CD4-positive, alpha-beta T cell treated with Interleukin-17A for 4 hours (primary cell): ENCODE measurements at places on chromosomes 7 and 10.

GRCh38 chr7:104653825-104654401 is 325.5 kb downstream of the LHFPL3 start:
- no peak for DNase-seq

DNA sequence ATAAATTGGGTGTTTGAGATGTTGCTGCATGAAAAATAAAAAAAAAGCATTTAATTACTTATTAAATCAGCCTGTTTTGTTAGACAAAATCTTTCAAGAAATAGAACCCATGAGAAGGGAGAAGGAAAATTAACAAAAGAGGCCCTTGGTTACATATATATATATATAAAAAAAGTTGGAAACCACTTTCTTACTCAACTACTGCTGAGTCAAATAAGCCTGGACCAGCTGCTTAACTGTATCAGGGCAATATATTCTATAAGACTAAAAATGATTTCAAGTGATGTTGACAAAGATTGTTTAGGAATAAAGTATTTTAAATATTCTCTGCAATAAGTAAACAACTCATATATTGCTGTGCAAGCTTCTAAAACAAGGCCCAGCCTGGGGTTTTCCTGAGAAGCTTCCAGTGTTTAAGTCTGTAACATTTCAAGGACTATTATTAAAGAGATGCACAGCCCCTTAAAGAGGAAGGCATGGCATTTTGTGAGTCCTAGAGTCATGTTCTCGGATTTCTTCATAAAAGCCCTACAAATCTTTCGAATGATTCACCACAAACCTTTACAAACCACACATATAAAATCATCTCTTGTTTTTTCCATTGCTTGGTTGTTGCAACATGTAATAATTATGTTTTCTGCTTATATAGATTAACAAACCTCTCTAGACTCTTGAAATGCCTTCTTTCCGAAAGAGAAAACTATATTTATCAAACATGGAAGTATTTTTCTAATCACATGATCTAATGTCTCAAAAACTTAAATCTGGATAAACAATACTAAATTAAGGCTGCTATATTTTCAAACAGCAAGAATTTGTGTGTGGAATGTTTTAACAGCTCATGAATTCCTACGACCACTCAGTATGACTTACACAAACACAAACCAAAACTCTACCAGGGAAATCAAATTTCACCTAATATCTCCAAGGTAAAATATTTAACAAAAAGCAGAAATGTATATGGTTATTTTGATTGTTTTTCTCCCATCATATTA is 14.3 kb downstream of the JAZF1 start:
- DNase-seq, result no peak

GRCh38 chr10:66788178-66788987 is 137.5 kb upstream of the LRRTM3 start:
- no peak for DNase-seq

DNA sequence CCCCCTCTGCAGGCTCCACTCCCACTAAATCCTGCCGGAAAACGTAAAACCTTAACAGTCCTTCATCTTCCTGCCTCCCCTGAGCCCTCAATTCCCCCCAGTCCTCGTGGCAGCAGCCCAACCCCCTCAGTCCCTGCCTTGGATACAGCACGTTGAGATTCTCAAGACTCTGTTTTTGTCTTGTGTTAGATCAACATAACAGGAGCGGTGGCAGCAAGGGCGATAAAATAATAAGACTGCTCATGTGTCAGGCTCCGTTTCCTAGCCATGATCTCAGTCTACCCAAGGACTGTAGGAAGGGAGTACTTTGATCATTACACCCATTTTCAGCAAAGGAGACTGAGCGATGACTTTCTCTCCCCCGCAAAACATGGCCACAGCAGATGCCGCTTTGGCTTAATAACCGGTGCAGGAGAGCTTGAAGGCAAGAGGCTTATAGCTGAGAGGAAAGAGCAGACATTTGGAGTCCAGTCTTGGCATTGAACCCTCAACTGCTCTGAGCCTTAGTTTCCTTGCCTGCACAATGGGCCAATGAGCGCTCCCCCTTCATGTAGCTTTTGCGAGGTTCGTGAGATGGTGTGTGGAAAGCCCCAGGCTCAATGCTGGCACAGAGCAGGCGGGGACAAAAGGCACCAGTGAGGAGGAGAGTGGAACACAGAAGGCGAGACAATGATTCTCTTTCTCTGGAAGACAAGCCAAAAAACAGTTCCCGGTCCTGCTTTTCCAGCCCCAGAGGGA is 42.1 kb upstream of the PCBD1 start:
- DNase-seq, result no peak

DNA sequence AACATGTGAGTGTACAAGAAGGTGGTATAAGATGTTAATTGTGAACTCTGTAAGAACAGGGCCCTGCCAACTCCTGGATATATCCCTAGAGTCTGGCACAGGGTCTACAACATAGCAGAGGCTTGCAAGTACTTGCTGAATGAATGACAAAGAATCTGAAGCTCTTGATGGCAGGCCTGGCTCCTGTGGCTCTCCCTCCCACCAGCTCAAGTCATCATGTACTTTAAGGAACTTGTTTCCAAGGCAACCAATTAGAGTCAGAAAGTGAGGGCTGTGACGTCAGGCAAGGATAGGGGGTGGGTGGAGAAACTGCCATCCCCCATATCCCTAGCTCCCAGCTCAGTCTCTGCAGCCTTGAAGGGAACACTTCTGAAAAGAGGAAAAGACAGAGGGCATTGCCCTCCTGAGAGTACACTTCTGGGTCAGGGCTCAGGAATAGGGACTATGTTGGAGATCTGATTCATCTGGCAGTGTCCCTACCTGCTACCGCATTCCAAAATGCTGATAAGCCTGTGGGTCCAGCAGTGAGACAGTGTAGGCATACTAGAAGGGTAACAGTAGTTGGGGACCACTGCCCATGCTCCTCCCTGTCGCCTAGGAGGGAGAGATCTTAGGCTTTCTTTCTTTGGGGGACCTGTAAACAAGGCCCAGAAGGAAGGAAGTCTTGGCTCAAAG is 34.6 kb upstream of the BTRC start:
- no peak for DNase-seq

DNA sequence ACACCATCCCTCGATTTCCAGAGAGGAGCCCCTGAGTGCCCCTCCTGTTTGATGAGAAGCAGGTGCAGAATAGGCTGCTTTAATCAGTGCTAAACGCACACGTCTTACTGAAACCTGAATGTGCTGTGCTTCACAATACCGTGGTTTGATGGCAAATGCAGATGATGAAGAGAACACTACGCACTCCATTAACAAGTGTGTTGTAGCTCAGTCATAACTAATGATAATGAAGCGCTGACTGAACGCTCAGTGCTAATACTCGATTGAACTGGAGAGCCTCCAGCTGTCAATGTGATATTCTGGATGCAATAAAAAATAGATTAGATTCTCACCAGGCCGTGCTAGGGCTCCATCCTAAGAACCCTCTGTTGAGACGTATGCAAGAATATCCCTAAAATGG is 279.7 kb upstream of the PLPP4 start:
- no peak for DNase-seq

- no peak for DNase-seq
Observed at GRCh38 chr7:98866765-98867164, 3.0 kb downstream of the TMEM130 start.

DNA sequence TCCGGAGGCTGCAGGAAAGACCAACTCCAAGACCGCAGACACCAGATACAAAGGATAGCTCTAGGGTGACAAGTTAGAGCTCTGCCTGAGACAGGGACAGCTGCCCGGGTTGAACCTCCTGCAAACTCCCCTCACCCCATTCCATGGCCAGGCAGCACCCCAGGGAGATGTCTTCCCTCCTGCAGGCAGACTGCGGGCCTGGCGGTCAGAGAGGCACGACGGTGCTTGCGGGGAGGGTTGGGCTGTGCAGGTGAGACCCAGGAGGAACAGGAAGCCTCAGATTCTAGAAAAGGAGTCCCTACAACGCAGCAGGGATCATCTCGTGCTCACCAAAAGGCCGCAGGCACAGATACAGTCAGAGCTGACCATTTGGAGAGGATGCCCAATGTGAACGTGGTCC is 34.6 kb downstream of the CARD11 start:
- DNase-seq, result no peak

DNA sequence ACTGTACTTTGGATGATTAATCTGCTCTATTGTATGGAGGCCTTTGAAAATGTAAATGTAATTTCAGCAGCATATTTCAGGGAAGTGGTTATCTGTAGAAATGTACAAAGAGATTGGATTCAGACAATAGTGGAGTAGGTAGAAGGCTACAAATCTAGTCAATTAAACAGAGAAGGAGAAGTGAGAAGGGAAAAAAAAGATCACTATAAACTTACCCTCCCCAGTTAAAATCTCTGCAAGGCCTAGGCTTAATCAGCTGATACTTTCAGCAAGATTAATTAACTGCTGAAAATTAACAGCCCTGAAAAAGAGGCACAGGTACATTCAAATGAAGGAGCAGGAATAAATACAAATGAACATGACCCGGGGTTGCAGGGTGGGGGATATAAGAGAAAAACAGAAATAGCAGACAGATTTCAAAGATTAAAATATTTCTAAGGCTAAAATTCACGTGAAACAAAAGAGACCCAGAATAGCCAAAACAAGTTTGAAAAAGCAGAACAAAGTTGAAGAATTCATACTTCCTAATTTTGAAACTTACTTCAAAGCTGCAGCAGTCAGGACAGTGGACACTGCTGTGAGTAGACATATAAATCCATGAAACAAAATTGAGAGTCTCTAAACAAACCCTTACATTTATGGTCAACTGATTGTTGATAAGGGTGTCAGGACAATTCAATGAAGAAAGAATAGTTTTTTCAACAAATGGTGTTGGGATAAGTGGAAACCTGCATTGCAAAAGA is 96.0 kb downstream of the NRCAM start:
- DNase-seq, result no peak

- DNase-seq, result no peak
Observed at GRCh38 chr10:73287441-73287840, 35.0 kb upstream of the MRPS16 start.

- DNase-seq, result no peak
Observed at GRCh38 chr10:33406596-33406995, 72.1 kb upstream of the NRP1 start.

- DNase-seq, result no peak
Observed at GRCh38 chr7:105920766-105921165, 42.3 kb upstream of the CDHR3 start.

DNA sequence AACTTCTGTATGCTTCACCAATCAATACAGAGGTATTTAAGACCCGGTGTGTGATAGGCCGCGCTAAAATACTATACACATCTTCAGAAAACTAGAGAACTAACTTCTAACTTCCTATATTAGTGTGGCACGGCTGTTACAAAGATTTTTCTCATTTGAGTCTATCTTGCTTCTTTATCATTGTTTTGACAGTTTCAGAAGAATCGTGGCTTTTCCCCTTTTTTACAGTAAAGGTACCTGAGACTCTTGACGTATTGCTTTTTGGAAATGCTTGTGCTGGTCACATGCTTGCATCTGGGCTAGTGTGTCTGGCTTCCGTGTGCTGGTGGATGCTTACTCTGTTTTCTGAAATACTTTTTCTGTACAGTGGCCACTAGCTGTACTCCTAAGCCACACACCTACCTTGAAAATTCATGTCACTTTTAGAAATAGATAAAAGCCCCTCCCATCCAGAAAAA is 12.7 kb downstream of the IKZF1 start:
- peak; percentile 56 for DNase-seq

GRCh38 chr7:65235586-65235985 is 138.1 kb upstream of the ZNF92 start:
- no peak for DNase-seq

GRCh38 chr7:107630342-107630741 is 30.3 kb upstream of the SLC26A4 start:
- no peak for DNase-seq

- DNase-seq, result no peak
Observed at GRCh38 chr7:48505051-48505450, 333.8 kb downstream of the ABCA13 start.

GRCh38 chr10:110989016-110989415 is 69.6 kb downstream of the SHOC2 start:
- DNase-seq, result no peak

- DNase-seq, result no peak
Observed at GRCh38 chr7:126840869-126841268, 411.9 kb downstream of the GRM8 start.

- DNase-seq, result no peak
Observed at GRCh38 chr10:114220281-114220680, 18.8 kb upstream of the VWA2 start.

GRCh38 chr7:82017334-82017943 is 247.6 kb upstream of the HGF start:
- DNase-seq, result no peak

- DNase-seq, result no peak
Observed at GRCh38 chr7:4202954-4203353, 479.1 kb upstream of the FOXK1 start.

GRCh38 chr7:100676501-100677306 is 3.2 kb downstream of the GNB2 start:
- no peak for DNase-seq

DNA sequence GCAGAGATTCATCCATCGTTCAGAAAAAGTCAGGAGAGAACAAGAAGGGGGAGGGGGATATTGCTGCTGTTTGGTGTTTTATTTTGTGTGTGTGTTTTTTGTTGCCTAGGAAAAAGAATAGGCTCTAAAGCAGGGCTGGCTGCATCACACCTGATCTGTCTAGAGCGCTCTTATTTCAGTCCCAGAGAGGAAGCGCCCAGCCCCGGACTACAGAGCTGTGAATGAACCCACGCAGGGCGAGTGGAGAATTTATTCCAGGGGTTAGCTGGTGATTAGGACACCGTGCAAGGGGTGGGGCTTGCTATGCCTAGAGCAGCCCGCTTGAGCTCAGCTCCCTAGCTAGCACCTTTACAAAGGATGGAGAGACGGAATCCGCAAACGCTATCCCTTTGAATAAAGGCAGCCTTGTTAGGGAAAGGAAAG is 621 bp upstream of the FAM13C start:
- DNase-seq, result no peak

DNA sequence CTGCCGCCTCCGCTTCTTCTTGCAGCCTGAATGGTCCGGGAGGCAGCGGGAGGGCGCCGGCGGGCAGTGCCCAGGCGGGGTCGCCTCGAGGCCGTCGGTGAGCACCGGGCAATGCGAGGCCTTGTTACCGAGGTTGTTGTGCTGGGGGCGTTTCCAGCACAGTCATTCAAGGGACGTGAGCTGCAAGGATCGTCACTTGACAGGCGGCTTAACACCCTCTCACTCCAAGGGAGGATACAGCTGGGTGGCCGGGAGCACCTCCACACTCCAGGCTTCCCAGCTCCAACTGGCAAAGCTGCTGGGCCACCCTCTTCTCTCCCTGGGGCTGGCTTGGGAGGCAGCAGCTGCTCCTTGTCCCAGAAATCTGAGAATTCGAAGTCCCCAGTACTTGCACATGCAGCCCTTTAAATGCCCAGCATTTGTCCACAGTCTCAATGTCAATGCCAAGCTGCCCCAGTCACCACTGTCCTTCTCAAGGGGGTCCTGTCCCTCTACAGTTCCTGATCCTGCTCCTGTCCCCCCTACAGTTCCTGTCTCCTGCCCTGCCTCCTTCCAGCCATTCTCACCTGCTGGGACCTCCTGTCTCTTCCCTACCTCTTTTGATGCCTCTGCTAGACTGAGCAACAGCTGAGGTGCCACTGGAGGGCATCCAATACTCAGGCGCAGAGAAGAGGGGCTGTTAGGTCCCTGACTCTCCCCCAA is 4.4 kb upstream of the HOXA11 start:
- peak; percentile 2 for DNase-seq
